Transverse colon (tissue), 4 donors: ENCODE measurements at places on chromosomes 13 and 19. TPM values are rescaled to one million over a fixed set of nuclear protein-coding genes. Genes with fewer than 3 reads are reported as not detected.
A peak's percentile ranks its signal among the peaks of the same experiment; 100 is the strongest.

GRCh38 chr13:35994131-35994966 is 136.8 kb downstream of the DCLK1 start:
- no peaks in the 10 kb centered on the region for H3K36me3 ChIP-seq
- DNase-seq = no peak
- no peak overlapping the region for H3K27ac ChIP-seq
- no peaks in the 10 kb centered on the region for H3K4me1 ChIP-seq

DNA sequence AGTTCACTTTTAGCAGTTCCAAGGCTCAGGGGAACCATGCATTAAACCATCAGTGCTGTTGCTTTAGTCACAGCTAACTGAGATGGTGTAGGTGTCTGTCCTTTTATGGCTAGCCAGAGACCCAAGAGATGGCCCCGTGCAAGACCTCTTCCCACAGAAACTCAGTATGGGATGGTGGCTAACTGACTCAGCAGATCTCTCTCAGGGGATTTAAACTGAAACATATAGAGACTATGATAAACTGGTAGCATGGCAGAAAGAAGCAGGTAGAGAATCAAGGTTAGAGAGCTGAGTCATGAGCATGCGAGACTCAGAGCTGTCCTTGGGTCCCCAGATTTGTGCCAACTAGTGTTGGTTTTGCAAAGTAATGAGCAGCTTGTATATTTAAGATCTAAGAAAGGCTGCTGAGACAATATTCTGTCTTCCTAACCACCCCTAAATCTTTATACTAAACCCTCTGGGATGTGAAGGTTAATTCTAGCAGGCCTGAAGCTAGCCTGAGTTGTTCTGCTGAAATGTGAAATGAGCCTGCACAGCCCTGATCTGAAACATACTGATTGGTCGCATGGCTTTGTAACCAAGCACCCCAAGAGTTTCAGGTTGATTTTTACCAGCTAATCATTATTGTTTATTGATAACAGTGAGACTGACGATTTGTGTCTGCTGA is 6.5 kb upstream of the SCEL start:
- no peak overlapping the region for H3K4me3 ChIP-seq
- no peak for DNase-seq
- H3K27me3 ChIP-seq = no peaks in the 10 kb centered on the region

GRCh38 chr13:97276862-97277269 is 54.7 kb downstream of the MBNL2 start:
- H3K27ac ChIP-seq = peak overlapping the region; percentile 78
- H3K27me3 ChIP-seq = no peaks in the 10 kb centered on the region
- H3K36me3 ChIP-seq = no peaks in the 10 kb centered on the region
- H3K4me3 ChIP-seq = no peak overlapping the region
- DNase-seq = no peak

GRCh38 chr19:20182222-20182785 is 15.3 kb downstream of the ZNF486 start:
- peaks cover 6% of the 10 kb centered on the region for H3K36me3 ChIP-seq
- no peak overlapping the region for H3K27ac ChIP-seq
- H3K4me3 ChIP-seq = no peak overlapping the region
- no peaks in the 10 kb centered on the region for H3K4me1 ChIP-seq

DNA sequence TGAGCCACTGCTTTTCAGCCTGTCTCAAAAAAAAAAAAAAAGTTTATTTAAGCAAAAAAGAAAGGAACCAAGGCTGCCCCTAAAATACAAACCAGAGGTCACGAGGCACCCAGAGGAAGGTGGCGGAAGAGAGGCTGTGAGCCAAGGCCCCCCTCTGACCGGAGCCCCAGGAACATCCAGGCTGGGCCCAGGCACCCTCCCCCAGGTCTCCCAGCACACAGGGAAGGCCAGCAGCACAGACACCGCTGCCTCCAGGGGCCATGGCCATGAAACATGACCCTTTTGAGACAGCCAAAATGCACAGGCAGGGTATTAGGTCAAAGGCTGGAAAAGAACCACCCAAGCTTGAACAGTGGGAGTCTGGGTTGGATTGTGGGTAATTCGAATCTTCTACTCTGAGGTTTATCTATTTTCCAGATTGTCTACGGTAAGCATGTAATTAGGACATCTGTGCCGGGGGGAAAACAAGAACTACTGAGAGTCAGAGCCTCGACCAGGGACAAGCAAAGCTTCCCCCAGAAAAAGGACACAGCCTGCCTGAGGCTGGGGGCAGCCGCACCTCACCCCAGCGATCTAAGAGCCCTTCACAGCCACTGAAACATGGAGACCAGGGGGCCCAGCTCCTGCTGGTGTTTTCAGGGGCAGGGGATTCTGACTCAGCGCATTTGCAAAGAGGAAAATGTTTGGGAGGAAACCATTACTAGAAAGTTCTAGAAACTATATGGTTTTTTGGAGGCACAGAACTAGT is 8.4 kb downstream of the PEX11G start:
- peak overlapping the region; percentile 60 for H3K27ac ChIP-seq
- DNase-seq = no peak

The PRTN3 gene
- not detected for total RNA-seq

The DACH1 gene
- 3.1 TPM for total RNA-seq

GRCh38 chr13:67619995-67620380 is 389.9 kb upstream of the PCDH9 start:
- H3K4me1 ChIP-seq = no peaks in the 10 kb centered on the region
- H3K27me3 ChIP-seq = no peaks in the 10 kb centered on the region
- DNase-seq = no peak
- H3K4me3 ChIP-seq = no peak overlapping the region
- no peak overlapping the region for H3K27ac ChIP-seq

DNA sequence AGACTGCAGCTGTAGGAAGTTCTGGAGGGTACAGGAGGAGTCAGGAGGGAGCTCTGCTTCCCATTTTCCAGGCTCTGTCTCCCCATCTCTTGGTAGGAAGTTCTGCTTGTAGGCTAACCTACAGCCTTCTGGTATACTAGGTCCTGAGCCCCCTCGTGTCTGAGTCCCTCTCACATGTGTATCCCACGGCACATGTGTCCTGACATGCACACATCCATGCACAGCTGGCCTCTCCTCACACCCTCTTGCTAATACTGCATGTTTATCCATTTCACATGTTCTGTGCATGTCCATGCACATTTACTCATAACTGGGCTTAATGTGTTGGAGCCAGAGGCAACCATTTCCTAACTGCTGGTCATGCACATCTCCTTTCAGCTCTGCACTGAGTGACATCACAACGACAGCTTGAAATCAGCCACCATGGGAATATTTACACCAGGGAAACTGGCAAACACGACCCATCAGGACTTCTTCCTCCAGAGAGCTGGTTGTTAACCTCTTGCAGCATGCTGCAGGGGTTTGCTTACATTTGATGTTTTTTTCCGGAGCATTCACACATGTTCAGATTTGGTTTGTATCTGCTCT is 3.0 kb downstream of the CD209 start:
- no peak for DNase-seq
- peaks cover 18% of the 10 kb centered on the region for H3K27me3 ChIP-seq
- no peak overlapping the region for H3K4me3 ChIP-seq
- H3K4me1 ChIP-seq = no peaks in the 10 kb centered on the region
- no peak overlapping the region for H3K27ac ChIP-seq

- no peak overlapping the region for H3K4me3 ChIP-seq
- peaks cover 16% of the 10 kb centered on the region for H3K4me1 ChIP-seq
- no peaks in the 10 kb centered on the region for H3K36me3 ChIP-seq
- H3K27me3 ChIP-seq = no peaks in the 10 kb centered on the region
Measured at GRCh38 chr13:59527500-59527899, 636.2 kb downstream of the DIAPH3 start.

The SIGLEC8 gene
- 1.3 TPM for total RNA-seq

DNA sequence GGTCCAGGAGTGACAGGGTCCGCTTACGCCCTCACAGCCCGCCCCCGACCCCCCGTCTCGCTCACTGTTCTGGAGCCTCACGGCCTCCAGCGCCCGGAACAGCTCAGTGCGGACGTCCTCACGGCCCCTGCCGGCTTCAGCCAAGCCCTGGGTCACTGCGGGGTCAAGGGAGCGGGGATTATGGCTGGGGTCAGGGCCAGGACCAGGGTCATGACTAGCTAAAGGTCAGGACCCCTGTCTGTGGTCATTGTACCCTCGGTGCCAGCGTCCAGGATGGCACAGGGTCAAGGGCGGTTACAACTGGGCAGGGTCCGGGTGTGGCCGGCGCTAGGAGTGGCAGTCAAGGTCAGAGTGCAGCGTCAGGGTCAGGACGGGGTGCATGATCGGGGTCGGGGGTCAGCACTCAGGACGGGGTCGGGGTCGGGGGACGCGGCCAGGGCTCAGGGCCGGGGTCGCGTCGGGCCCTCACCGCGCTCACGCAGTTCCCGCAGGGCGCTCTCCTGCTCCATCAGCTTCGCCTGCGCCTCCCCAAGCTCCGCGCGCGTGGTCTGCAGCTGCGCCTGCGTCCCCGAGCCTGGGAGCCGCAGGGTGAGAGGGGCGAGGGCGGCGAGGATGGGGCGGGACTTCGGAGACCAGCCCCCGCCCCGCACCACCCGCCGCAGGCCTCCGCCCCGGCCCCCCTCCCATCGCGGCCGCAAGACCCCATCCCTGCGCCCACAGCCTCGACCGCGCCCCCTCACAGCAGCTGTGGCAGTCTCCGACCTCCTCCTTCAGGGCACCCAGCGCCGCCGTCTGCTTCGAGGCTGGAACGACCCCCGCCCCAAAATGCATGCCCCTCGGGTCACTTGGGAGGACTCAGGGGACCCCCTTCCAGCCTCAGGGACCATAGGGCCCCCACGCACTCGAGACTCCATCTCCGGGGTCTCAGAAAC is 1.4 kb downstream of the CLEC4G start:
- peaks cover 7% of the 10 kb centered on the region for H3K4me1 ChIP-seq
- no peak overlapping the region for H3K4me3 ChIP-seq
- no peak overlapping the region for H3K27ac ChIP-seq
- no peak for DNase-seq
- peaks cover 57% of the 10 kb centered on the region for H3K27me3 ChIP-seq

DNA sequence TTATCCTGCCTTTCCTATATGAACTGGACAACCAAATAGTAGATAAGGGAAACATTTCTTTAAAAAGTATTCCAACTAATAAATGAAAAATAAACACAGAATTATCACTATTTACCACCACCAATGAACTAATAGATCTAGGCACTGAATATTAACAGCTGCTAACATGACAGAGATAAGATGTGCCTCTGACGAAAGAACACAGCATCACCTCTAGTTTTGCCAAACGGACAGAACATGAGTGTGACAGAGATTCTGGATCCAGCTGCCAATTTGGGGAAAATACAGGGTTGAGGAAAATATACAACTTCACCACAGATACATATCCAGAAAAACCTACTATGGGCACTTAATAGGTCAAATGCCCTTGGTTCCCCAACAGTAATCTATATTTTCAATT is 18.0 kb downstream of the VPS36 start:
- H3K36me3 ChIP-seq = no peaks in the 10 kb centered on the region
- no peak for DNase-seq
- H3K4me1 ChIP-seq = peaks cover 10% of the 10 kb centered on the region
- no peak overlapping the region for H3K4me3 ChIP-seq

- DNase-seq = no peak
- no peaks in the 10 kb centered on the region for H3K36me3 ChIP-seq
- H3K27ac ChIP-seq = peak overlapping the region; percentile 9
- H3K4me3 ChIP-seq = no peak overlapping the region
Measured at GRCh38 chr13:32731074-32731473, 144.8 kb downstream of the PDS5B start.

The CLIP3 gene
- 35.2 TPM for total RNA-seq

The GPR12 gene
- not detected for total RNA-seq

The UNC13A gene
- total RNA-seq = 0.32 TPM

GRCh38 chr13:107057028-107057631 is 489.2 kb upstream of the ARGLU1 start:
- H3K4me1 ChIP-seq = no peaks in the 10 kb centered on the region
- no peaks in the 10 kb centered on the region for H3K27me3 ChIP-seq
- no peak for DNase-seq
- H3K36me3 ChIP-seq = no peaks in the 10 kb centered on the region
- no peak overlapping the region for H3K27ac ChIP-seq

The JUND gene
- 1,525 TPM for total RNA-seq

- H3K4me1 ChIP-seq = peaks cover 11% of the 10 kb centered on the region
- DNase-seq = no peak
Measured at GRCh38 chr19:45395821-45396617, 8.8 kb downstream of the PPP1R13L start.

The NALCN gene
- total RNA-seq = not detected

DNA sequence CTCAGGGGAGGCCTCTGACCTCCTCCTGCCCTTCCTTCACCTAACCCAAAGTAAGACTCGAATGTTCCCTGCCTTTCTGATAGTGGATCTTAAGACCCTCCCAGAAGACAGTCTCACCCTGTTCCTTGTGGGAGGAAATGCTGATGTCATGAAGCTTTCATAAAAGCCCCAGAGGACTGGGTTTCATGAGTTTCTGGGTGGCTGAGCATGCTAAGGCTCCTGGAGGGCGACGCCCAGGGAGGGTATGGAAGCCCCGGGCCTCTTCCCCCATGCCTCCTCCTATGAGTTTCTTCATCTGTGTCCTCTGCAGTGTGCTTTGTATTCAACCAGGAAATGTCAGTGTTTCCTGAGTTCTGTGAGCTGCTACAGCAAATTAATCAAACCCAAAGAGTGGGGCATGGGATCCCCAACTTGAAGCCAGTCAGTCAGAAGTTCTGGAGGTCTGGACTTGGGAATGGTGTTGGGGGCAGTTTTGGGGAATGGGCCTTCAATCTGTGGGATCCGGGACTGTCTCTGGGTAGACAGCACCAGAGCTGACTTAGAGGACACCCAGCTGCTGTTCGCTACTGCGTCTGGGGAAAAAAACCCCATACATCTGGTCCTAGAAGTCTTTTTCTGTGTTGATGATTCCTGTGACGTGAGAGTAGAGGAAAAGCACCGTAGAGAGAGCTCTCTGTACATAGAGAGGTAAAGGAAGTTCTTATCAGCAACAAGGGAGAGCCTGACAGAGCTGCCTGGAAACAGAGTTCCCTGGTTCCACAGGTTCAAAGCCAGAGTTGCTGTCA is 2.0 kb upstream of the LILRB2 start:
- H3K36me3 ChIP-seq = no peaks in the 10 kb centered on the region
- H3K27me3 ChIP-seq = no peaks in the 10 kb centered on the region
- H3K4me1 ChIP-seq = no peaks in the 10 kb centered on the region
- DNase-seq = no peak
- no peak overlapping the region for H3K4me3 ChIP-seq

DNA sequence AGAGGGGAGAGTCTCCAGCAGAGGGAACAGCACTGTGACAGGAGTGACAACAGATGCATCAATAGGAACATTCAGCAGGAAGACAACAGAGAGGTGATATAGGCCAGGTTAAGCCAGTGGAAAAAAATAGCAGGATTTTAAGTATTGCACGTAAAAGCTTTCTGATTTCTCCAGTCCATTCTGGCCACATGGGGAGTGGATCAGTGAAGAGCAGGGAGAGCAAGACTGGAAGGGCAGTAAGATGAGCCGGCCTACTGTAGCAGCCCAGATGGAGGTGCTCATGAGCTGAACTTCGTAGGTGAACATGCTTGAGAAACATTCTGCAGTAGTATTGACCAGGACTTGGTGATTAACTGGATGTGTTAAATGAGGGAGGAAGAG is 1.7 kb downstream of the UTP14C start:
- H3K4me3 ChIP-seq = no peak overlapping the region
- peaks cover 18% of the 10 kb centered on the region for H3K36me3 ChIP-seq
- no peaks in the 10 kb centered on the region for H3K27me3 ChIP-seq
- no peaks in the 10 kb centered on the region for H3K4me1 ChIP-seq
- no peak for DNase-seq

The FGF22 gene
- total RNA-seq = not detected
